ENCODE measurements at places on chromosomes 2 and 18. TPM values are rescaled to one million over a fixed set of nuclear protein-coding genes. Genes with fewer than 3 reads are reported as not detected.

DNA sequence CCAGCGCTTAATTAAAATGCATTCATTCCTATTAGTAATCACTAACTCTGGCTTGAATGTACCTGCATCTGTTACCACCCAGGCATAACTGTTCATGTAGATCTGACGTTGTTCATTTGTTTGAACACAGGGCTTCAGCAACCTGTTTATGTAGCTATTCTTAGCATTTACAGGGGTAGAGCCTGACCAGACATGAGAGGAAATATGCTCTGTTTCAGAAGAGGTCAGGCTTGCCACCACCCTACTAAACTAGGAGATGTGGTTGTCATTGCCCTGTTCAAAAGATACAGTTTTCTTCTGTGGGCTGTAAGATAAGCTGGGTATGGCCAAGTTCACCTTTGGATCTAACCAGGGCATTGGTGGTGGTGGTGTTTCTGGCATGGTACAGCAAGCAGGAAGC lies 8.8 kb downstream of the MGAT5 start:
- no peak overlapping the region for H3K4me3 ChIP-seq
- DNase-seq = no peak
- H3K27me3 ChIP-seq = no peaks in the 10 kb centered on the region
- peaks cover 26% of the 10 kb centered on the region for H3K4me1 ChIP-seq
- no peaks in the 10 kb centered on the region for H3K36me3 ChIP-seq
- H3K27ac ChIP-seq = no peak overlapping the region

DNA sequence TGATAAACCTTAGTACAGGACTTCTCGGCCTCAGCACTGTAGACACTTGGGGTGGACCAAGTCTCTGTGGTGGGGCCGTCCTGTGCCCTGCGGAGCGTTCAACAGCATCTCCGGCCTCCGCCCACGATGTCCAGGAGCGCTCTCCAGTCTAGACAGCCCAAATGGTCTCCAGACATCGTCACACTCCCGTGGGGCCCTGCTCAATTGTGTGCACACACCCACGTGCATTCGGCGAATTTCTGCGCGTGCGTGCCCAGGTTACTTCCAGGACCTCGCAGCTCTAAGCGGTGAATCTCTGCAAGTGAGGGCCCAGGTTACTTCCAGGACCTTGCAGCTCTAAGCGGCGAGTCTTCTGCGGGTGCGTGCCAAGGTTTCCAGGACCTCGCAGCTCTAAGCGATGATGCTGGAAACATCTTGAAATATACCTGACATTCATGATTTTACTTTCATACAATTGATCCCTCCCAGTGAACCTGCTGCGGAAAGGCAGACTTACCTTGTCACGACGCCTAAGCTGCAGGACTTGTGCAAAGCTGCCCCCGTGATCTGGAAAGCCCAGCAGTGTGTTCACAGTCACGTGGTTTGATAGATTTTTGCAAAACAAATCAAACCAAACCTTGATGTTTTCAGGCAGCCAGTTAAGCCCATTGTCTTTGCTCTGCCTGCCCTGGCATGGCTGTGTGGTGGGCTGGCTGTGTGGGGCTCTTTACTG lies 16.1 kb upstream of the OTOS start:
- H3K4me3 ChIP-seq = no peak overlapping the region
- no peak for DNase-seq
- no peaks in the 10 kb centered on the region for H3K4me1 ChIP-seq

- DNase-seq = no peak
- H3K4me3 ChIP-seq = peak overlapping the region; percentile 85
- peaks cover 6% of the 10 kb centered on the region for H3K36me3 ChIP-seq
- peaks cover 19% of the 10 kb centered on the region for H3K4me1 ChIP-seq
Observed at GRCh38 chr2:112056626-112056987, 1.5 kb downstream of the TMEM87B start.

Gene UGT1A10
- total RNA-seq = not detected

- H3K27ac ChIP-seq = no peak overlapping the region
- no peak overlapping the region for H3K4me3 ChIP-seq
- no peak for DNase-seq
- H3K4me1 ChIP-seq = no peaks in the 10 kb centered on the region
Observed at GRCh38 chr2:226970362-226970761, 134.5 kb downstream of the RHBDD1 start.

Gene GREB1L
- total RNA-seq = not detected

GRCh38 chr2:205366336-205367060 lies 315.8 kb upstream of the NRP2 start:
- H3K4me3 ChIP-seq = no peak overlapping the region
- no peak overlapping the region for H3K27ac ChIP-seq
- no peaks in the 10 kb centered on the region for H3K36me3 ChIP-seq
- DNase-seq = no peak
- H3K4me1 ChIP-seq = no peaks in the 10 kb centered on the region
- no peaks in the 10 kb centered on the region for H3K27me3 ChIP-seq

- no peak overlapping the region for H3K4me3 ChIP-seq
- peaks cover 9% of the 10 kb centered on the region for H3K4me1 ChIP-seq
- no peak overlapping the region for H3K27ac ChIP-seq
- no peak for DNase-seq
- no peaks in the 10 kb centered on the region for H3K36me3 ChIP-seq
Observed at GRCh38 chr2:68050353-68050752, 12.5 kb downstream of the C1D start.
